NCI-H2029 (cell line): ENCODE measurements at places on chromosomes 1 and 21.

GRCh38 chr21:45990049-45990711, 8.6 kb downstream of the COL6A1 start:
- no peak for DNase-seq

GRCh38 chr1:160040476-160040875, 8.7 kb upstream of the PIGM start:
- DNase-seq = no peak

- DNase-seq = no peak
These were observed 55.4 kb downstream of the RUNX3 start for GRCh38 chr1:24874611-24875234.

DNA sequence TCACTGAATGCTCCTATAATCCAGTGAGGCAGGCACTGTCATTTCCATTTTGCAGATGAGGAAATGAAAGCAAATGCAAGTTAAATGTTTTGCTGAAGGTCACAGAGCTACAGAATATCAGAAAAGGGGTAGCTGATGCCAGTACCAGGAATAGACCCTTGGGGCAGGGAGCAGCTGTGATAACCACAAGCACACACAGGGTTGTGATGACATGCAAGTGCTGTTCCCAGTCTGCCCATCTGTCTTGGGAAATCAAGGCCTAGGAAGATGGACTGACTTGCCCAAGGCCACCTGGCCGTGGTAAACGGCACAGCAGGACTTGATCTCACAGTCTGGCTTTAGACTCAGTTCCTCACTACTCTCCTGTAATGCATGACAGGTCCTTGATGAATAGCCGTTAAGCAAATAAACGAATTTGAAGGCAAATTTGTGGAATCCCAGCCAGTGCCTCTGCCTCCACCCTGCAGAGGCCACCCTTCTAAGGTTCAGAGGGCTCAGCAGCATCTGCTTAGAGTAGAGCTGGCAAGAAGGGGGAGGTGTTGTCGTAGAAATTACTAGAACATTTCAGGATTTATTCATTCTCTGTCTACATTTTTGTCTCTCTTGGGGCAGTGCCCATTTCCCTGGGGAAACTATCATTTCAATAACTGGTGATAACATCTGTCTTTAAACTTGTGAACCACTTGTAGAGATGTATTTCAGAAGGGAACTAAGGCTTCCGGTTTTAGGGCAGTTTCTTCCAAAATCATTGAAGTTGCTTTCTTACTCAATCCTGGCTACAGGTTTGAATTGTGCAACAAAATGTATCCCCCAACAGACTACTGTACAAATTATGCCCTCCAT, 53.2 kb upstream of the MRPS6 start:
- DNase-seq = no peak
